Left ventricle myocardium superior (tissue), 1 donor: ENCODE measurements at places on chromosomes 7 and 10.

DNA sequence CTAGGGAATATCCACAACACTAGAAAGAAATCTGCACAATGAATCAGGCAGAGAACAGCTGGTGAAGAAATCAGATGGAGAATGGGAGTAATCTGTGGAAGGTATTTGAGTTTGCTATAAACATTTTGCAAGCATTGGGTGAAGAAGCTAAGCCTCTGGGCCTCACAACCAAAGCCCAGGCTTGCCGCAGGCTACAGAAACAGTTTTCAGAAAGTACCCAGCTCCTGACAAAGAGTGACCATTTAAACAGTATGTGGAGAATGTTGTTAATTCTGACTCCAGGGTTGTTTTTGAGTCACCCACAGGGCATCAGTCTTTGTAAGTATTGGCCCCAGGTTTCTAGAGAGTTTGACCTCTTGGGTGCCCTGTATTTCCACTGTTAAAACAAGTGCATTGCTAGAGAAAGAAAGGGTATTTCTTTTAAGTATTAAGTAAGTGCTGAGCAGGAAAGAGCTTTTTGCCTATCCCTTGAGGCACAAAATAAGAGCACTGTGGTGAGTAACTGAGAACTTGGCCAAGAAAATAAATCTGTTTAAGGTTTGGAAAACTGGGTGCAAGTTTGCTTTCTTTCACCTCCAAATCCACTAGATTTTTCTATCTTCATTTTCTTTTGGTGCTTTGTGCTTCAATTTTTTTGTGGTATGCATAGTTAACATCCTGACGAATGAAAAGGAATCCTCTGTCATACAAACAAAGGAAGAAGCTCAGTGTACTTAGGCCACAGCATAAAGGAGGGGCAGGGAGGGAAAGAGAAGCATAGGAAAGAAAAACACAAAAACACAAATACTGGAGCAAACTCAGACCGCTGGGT, 691.8 kb downstream of the SUGCT start:
- no peak for DNase-seq

DNA sequence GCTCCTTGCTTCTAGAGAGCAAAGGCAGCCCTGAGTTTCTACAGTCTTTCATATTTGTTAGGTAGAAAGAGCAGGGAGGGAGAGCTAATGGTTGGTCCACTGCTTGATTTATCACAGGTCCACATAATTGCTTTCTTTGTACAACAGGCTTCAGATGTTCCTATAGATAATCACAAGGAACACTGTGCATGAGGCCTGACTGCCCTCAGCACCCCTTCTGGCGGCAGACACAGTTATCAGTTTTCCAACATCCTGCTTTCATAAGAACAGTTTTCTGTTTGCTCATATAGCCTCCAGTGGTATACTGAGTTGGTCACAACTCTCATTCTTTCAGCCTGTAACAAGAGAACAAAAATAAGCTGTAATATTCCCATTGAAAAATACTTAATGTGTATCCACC, 69.7 kb downstream of the AKR1C4 start:
- no peak for DNase-seq

GRCh38 chr7:3154881-3155494, 111.3 kb upstream of the CARD11 start:
- no peak for DNase-seq

DNA sequence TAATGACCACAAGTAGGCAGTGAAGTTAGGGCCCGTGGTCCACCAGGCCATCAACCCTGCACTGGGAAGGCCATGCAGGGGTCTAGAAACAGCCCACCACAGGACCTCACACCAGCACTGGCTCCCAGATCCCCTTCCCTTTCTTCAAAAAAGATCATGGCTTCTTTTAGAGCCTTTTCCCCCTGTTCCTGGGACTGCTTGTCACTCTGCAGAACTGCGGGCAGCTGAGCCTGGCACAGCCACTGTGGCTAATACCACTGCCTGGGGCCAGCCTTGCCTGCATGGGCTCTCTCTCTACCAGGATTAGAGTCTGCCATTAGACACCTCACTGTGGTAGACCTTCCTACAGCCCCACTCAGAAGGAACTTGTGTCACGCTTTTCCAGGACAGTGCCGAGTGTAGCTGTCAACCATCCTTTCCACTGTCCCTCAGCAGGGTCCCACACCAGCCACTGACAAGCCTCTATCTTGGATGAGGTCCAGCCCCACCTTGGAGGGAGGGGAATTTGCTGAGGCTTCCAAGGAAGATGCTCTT, 19.0 kb upstream of the C10orf90 start:
- no peak for DNase-seq

GRCh38 chr10:7192061-7192460, 218.8 kb downstream of the SFMBT2 start:
- no peak for DNase-seq

DNA sequence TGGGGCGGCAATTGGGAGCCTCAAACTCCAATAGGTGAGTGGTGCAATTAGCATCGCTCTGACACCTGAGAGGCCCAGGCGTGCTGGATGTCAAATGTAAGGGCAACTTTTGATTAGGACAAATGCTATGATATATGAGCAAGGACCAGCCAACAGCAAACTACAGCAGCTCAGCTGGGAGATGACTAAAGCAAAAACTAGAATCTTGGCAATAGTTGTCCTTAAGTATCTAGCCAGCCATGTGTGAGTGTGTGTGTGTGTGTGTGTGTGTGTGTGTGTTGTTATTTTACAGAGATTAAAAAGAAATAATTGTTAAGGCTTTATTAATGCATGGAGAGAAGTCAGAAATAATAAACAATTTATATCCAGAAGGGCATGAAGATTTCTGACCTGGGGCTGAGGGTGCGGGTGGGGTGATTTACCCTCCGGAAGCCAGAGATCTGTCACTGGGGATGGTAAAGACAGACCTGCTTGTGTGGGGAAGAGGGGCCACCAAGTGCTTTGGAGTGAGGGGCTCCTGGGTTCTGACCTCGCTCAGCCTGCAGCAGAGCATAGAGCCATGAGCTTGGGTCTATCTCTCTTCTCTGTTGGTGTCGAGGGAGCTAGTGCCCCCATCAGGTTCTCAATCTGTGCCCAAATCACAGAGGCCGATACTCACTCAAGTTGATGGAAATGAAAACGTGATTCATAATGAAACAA, 77.3 kb downstream of the EMX2 start:
- no peak for DNase-seq

DNA sequence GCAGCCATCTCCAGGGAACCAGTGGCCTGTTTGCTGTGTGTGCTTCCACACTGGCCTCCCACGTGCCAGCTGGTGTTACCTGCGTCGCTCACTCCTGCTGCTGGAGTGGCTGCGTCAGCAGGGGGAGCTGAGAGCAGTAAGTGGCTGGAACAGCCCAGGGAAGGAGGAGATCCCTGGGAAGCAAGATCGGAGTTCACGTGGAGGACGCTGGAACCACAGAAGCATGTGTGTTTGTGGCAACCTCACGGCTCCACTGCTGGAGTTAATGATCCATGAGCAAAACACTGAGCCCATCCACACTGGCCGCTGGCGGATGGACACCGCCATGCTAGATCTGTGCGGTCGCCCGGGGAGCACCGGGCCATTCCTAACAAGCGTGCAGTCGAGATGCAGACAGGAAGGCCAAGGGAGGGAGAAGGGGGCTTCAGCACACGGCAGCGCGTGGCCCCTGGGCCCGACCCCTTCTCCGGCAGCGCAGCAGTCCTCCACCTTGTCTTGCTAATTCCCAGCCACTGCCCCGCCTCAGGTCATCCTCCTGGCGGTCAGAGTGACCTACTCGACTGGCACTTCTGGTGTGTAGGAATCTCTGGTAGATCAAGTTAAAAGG, 68.5 kb upstream of the EEPD1 start:
- DNase-seq: peak; percentile 69

GRCh38 chr10:774223-774622, 84.8 kb upstream of the DIP2C start:
- DNase-seq: no peak

GRCh38 chr10:28631896-28632583, 45.3 kb upstream of the BAMBI start:
- DNase-seq: no peak

DNA sequence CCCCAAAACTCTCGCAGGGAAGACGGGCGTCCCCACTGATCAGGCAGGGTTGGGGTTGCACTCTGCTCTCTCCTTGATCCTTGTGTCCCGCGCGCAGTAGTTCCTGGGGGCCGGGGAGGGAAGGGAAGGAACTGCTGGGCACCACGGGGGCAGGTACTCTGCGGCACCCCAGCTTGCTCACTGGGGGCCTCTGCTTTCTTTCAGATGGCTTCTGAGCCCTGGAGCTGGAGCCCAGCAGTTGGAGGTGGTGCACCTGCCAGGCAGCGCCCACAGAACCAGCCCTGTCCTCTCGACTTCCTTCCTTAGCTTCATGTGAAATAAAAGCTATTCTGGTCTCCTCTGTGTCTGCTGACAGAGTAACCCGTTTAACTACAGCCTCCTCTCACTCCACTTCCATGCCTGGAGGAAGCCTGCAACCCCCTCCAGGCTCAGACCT, 12.2 kb downstream of the PLAC9 start:
- DNase-seq: no peak

DNA sequence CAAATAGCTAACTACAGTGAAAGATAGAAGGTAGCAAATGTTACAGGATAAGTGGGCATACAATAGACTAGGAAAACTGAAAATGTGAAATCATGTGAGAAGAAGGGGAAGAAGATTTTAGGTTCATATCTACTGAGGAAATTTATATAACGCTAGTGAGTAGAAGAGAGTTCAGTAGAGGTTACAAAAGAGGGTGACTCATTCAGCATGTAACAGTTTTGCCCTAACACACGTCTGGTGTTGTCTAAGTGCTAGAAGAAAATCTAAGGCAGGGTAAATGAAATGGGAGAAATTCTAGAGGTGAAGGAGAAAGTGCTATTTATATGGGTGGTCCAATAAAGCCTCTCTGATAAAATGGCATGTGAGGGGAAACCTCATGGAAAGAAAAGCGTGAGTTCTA, 731.4 kb upstream of the POT1 start:
- DNase-seq: no peak
